ENCODE measurements at places on chromosomes 16 and 17.
A peak's percentile ranks its signal among the peaks of the same experiment; 100 is the strongest.

GRCh38 chr17:44864831-44865230 is 17.1 kb downstream of the HIGD1B start:
- DNase-seq = no peak

GRCh38 chr17:17141860-17142552 is 64.1 kb downstream of the PLD6 start:
- peak; percentile 90 for DNase-seq

DNA sequence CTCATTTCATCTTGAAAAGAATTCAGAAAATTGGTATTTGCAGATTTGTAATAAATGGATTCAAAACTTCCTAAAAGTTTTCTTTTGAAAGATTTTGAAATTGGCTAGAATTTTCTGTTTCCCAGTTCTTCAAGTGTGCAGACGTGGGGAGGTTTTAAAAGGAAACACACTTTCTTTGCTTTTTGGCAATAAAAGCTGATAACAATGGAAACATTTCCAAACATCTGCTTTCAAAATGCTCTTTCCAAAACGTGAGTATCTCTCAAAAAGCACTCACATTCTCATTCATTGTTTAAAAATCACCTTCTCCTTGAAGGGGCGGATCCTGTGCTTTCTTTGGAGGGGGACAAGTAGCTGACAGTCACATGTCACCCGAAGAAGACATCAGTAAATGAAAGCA is 8.6 kb upstream of the GSG1L start:
- DNase-seq = no peak

- DNase-seq = no peak
These were observed 268.5 kb downstream of the CBLN1 start for GRCh38 chr16:49012961-49013726.

GRCh38 chr17:73686126-73686525 is 41.9 kb upstream of the SDK2 start:
- no peak for DNase-seq

DNA sequence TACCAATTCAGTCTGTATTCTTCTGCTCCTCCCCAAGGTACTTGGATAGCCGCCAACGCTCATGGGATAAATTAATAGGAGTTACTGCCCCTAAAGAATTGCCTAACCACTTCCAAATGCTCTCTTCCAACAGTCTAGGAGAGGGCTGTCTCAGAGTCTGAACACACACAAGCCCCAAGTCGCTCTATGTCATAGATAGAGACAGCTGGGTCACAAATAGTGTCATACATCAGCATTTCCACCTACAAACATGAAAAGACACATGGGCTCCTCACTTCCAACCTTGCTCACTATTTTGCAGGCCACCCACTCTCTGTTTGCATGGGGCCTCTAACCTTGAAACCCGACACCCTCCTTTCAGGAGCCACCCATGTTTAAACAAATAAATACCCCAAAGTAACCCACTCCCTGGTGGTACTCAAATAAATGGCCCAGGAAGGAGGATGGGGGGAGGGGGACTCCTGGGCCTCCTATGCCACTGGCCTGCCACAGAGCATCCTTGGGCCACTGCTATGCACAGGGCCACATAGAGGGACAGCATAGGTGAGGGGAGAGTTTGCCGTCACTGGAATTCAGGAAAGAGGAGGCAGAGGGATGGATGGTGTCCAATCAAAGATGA is 265.9 kb downstream of the SOX9 start:
- DNase-seq = no peak

- no peak for DNase-seq
These were observed 23.6 kb downstream of the CA4 start for GRCh38 chr17:60173304-60173819.

GRCh38 chr17:45201457-45201856 is 20.2 kb upstream of the FMNL1 start:
- DNase-seq = no peak

DNA sequence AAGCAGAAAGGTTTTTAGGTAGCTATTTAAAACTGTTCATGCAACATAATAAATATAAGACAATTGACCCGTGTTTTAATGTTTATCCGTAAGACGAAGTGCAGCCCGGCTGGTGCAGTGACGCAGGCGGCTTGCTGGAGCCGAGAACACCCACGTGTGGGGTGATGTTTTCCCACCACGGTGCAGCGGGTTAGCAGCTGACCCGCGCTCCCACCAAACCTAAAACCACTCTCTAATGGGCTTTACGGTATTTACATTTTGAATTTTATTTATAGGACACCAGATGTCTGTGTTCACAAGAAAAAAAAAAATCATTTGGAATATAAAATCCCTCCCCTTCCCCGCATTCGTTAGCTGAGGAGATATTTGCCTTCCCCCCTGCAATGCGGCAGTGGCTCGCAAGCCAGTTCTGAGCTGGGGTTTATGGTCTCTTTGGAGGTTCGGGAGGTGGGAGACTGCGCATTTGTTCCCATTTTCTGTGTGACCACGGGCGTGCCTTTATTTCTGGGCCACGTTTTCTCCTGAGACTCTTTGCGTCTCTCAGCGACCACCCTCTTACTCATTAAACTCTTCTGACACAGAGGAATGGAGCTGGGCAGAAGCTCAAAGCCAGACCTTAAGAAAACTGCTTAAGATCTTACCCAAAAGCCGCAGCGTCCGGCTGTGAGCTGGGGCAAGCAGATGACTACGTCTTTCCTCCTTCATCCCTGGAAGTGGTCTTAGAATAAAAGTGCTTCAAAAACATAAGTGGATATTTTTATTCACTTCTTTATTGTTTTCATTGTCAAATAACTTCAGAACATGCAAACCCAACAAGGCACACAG is 301.1 kb downstream of the IRF8 start:
- DNase-seq = no peak

DNA sequence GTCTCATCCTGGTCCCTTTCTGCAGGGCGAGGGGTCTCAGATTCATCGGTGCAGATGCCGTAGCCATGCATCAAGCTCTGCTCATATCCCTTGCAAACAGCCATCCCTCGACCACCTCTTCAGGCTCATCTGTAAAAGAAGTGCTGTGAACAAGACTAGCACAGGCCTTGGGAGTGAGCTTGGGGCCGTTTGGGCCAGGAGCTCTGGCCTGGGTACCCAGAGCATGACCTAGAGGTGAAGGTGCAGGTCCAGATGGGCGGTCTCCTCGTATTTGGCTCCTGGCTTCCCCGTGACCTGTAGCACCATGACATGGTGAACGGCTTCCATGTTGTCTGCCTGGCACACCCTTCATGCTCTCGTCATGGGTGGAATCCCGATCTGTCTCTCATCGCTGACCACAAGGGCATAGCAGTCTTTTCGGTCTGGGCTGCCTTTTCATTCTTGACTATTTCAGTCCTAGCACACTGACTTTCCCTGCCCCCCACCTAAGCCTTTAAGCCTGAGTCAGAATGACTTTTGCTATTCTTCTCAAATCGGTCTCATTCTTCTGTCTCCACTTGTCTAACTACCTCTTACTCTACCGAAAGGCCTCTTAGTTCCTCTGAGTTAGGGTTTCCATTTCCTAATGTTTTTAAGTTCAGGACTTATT is 216.0 kb downstream of the FOXL1 start:
- no peak for DNase-seq

DNA sequence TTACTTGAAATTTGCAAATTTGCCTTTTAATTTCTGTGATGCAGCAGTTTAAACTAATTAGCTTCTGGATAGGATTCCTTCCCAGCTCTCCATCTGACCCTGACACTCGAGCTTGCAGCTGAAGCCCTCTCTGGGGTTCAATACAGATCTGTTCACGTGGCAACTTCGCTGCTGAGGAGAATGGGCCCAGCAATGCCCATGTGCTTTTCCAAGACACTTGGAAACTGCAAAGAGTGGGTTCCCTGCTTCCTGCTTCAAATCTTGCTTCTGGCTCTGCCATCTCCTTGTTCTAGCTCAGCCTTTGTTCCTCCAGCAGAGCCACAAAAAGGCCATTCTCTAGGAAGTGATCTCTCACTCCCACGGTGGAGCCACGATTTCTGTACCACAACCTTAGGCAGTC is 50.0 kb upstream of the IRX6 start:
- DNase-seq = no peak

GRCh38 chr17:30858556-30859250 is 26.9 kb downstream of the ATAD5 start:
- no peak for DNase-seq

DNA sequence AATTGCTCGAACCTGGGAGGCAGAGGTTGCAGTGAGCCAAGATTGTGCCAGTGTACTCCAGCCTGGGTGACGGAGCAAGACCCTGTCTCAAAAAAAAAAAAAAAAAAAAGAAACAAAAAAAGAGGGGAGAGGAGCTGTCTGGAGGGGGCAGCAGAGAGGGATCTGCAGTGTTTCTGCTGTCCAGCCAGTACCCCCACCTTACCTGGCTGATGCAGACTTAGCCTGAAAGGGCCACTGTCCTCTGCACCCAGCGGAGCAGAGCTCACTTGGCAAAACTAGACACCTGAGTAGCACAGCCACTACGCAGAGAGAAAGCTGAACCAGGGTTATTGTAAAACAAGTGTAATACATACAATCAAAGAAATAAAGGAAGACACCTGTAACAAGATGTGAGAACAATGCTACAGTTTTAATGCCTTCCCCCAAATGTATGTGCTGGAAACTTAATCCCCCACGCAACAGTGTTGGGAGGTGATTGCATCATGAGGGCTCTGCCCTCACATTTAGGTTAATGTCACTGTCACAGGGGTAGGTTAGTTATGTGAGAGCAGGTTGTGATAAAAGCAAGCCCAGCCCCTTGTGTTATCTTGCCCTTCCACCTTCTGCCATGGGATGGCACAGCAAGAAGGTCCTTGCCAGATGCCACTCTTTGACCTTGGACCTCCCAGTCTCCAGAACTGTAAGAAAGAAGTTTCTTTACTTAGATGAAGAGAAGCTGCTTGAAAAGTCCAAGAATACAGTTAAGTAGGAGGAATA is 211.2 kb downstream of the RPTOR start:
- DNase-seq = peak; percentile 56
